Endothelial cell (in vitro differentiated cells): ENCODE measurements at places on chromosomes 4 and X.
A peak's percentile ranks its signal among the peaks of the same experiment; 100 is the strongest.

GRCh38 chrX:42020225-42020624 is 96.9 kb upstream of the CASK start:
- no peak for DNase-seq

GRCh38 chr4:10226756-10227155 is 110.2 kb upstream of the WDR1 start:
- no peak for DNase-seq

- no peak for DNase-seq
These were observed 22.2 kb downstream of the ARHGAP10 start for GRCh38 chr4:147754037-147754445.

DNA sequence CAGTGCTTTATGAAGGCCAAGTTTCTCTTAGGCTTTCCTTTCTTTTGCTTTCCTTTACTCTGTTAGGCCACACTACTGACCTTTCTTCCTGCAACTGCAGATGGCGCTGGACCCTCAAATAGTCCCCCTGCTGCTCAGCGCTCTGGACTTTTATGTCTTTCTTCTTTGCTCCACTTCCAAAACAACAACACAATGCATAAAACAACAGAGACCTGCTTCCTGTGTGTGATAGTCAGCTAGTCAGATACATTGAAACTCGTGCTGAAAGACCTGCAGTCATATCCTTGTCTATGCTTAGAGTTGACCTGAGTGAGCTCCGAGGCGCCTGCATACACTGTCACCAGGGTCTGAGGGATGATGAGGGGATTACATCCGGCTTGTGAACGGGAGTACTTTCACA is 108.9 kb upstream of the TEX13D start:
- DNase-seq = peak; percentile 18

GRCh38 chr4:79212311-79212710 is 113.5 kb downstream of the NAA11 start:
- no peak for DNase-seq

GRCh38 chrX:41178201-41178600 is 93.0 kb downstream of the USP9X start:
- no peak for DNase-seq

DNA sequence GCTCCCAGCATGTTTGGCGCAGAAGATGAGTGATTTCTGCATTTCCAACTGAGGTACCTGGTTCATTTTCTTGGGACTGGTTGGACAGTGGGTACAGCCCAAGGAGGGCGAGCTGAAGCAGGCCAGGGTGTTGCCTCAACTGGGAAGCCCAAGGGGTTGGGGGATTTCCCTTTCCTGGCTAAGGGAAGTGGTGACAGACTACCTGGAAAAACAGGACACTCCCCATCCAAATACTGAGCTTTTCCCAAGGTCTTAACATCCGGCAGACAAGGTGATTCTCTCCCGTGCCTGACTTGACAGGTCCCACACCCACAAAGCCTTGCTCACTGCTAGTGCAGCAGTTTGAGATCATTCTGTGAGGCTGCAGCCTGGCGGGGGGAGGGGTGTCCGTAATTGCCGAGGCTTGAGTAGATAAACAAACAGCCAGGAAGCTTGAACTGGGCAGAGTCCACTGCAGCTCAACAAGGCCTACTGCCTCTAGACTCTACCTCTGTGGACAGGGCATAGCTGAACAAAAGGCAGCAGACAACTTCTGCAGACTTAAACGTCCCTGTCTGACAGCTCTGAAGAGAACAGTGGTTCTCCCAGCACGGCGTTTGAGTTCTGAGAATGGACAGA is 307.7 kb upstream of the ARSJ start:
- no peak for DNase-seq

DNA sequence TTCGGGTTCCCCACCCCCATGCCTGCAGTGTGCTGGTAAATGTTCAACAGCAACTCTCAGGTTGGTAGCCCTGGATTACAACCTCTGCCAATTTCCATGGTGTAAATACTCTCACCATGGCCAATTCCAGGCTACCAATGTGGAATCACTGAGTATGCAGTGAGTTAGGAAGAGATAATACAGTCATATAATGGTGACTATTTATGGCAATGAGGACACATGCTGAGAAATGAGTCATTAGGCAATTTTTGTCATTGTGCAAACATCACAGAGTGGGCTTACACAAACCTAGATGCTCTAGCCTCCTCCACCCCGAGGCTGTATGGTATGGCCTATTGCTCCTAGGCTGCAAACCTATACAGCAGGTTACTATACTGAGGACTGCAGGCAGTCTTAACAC is 4.6 kb upstream of the CLDN24 start:
- no peak for DNase-seq

GRCh38 chr4:38067499-38067898 is 107.3 kb downstream of the PTTG2 start:
- DNase-seq = no peak

DNA sequence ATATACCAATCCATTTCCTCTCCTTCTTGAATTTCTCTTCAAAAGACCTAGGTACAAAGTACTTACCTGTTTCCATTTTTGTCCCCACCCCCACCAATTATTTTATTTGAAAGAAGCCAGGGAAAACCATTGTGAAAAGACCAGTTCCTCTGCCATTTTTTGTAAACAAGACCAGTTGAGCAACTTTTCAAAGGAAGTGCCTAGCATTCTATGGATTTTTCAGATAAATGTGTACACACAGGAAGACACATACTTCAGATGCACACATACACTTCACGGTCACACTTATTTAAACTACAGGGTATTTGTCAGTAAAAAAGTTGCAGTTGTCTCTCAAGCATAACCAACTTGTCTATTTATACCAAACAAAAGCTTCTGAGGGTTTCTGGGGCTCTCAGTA is 587.2 kb upstream of the KLHL4 start:
- DNase-seq = no peak

DNA sequence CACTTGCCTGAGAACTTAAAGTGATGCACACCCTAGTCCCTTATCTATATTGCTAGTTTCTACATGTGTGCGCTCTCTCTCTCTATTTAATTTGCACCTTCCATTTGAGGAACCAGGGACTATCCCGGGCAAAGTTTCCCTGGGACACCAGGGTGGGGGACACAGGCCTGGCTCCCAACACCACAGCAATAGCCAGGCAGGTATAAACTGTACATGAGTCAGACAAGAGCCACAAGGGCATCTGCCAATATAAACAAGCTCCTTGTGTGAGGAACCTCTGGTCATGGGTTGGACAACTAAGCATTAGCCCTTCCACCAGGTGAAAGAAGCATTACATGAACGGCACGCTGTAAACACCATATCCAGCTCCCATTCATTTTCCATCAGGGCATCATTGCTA is 455.5 kb downstream of the STIM2 start:
- DNase-seq = no peak

DNA sequence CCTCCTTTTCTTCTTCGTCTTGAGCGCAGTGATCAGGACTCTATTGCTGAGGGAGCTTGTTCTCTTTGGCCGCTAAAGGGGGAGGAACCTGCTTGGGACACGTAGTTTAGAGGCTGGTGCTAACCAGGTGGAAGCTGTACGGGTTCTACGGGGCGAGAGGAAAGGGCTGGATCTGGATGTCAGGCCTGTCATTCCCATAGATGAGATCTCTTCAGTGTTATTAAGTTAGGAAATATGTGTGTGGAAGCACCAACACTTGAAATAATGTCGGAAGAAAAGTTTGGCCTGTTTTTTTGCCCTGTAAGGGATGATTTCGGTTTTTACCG is 643 bp downstream of the SRP72 start:
- peak; percentile 29 for DNase-seq

DNA sequence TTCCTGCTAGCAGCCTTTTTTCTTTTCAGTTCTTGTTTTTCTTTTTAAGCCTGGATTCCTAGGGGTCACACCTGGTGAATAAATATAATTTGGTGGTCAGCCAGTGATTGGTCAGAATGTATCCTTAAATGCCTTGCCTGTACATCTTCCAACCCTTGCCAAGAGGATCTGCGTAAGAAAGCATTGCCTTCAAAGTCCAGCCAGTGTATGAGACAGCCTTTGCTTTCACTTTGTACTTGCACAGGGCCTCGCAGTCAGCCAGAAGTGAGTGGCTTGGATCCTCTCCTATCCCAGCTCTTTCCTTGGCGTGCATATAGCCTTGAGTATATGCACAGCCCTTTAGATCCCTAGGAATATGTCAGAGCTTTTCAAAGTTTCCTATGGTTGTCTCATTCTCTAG is 22.2 kb downstream of the KANTR start:
- DNase-seq = no peak

GRCh38 chrX:153303276-153304262 is 18.0 kb downstream of the PNMA6F start:
- no peak for DNase-seq

DNA sequence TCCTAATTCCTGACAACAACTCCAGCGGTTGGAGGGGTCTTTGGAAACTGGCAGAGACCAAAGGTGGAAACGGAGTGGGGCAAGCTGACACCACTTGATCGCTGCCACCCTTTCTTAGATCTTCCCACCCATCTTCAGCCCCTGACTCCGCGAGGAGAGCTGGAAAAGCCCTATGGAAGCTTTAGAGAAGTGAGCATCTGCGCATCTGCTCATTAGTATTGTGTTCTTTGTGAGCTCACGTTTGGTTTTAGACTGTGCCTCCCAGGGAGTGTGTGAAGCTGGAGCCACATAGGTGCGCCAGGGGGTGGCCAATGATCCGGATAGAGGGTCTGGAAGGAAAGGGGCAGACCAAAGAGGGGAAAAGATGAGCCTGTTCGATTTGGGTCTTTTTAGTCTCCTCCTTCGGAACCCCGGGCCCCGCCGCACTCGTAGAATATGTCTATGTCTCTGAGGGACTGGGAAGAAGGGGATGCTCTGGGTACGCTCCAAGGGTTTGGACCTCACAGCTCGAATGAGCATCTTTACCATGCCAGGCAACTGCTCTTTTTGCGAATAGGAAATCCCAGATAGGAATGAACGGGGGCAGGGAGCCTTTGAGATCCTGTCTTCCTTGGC is 578 bp upstream of the DKK2 start:
- peak; percentile 4 for DNase-seq

GRCh38 chrX:2841537-2841936 is 12.8 kb downstream of the GYG2 start:
- DNase-seq = no peak

GRCh38 chrX:119728487-119728886 is 29.9 kb upstream of the SOWAHD start:
- DNase-seq = peak; percentile 18

GRCh38 chr4:7009564-7009963 is 33.6 kb upstream of the TADA2B start:
- DNase-seq = no peak

- DNase-seq = no peak
These were observed 305.5 kb upstream of the EMCN start for GRCh38 chr4:100823066-100823992.

DNA sequence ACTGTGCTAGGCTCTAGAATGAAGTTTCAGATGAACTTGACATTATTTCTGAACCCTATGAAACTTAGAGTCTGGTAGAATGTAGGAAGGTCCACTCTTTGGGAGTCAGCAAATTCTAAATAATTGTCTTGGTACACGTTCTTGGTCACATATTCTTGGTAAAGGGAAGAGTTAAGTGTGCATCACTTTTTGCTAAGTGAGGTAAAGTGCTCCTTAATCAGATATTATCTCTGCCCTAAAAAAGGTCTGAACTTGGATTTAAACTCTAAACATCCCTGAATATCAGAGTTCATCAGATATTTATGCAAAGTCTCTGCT is 7.2 kb downstream of the OCIAD2 start:
- DNase-seq = no peak

GRCh38 chrX:130994671-130995070 is 63.5 kb upstream of the ARHGAP36 start:
- DNase-seq = peak; percentile 22

DNA sequence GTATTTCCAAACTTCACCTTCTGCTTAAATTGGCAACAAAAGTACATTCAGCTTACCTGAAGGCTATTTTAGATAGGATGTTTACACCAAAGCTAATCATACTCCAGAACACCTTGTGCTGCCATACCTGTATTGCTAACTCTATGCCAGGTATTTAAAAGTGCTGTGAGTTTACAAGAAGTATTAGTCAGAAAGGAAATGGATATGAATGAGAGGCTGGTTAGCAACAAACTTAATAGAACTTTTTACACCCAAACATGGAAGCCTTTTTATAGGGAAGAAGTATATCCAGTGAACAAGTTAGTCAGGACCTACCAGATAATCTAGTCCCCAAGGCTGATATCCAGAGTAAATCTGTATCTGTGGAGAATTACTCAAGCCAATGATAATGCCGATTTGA is 131.2 kb upstream of the SPRY1 start:
- DNase-seq = no peak

GRCh38 chr4:40482985-40483647 is 146.5 kb downstream of the RBM47 start:
- no peak for DNase-seq
